ENCODE measurements at places on chromosomes 3 and 15. TPM values are rescaled to one million over a fixed set of nuclear protein-coding genes. Genes with fewer than 3 reads are reported as not detected.

Gene LDHAL6B
- polyA plus RNA-seq: not detected

Gene TMEM62
- polyA plus RNA-seq: 21.0 TPM

GRCh38 chr15:98150084-98150483 lies 189.6 kb downstream of the ARRDC4 start:
- DNase-seq: no peak

- no peak for DNase-seq
Measured at GRCh38 chr3:87173071-87173470, 54.0 kb upstream of the CHMP2B start.

Measured in right lung (tissue), 10 donors.